ENCODE measurements at places on chromosomes 2 and 18.
A peak's percentile ranks its signal among the peaks of the same experiment; 100 is the strongest.

GRCh38 chr2:230447036-230447435 lies 31.0 kb downstream of the SP100 start:
- no peak for DNase-seq

GRCh38 chr2:207801259-207801658 lies 31.6 kb upstream of the FZD5 start:
- no peak for DNase-seq

DNA sequence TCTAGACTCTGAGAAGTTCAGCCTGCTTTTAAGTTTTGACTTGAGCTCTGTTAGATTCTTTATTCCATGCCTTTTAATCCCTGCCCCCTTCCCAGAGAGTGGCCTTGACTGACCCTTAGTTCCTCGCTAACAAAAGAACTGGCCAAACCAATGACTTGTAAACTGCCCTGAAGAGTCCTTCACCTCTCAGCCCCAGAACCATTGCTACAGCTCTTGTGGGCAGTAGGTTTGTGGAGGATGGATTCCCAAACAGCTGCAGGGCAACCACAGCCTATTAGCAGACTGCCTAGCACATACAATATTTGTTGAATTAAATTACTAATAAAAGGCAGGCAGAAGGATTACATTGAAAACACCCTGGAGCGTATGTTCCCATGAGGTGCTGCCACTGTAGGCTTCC lies 163.9 kb downstream of the MAIP1 start:
- no peak for DNase-seq

GRCh38 chr2:8303322-8303832 lies 378.5 kb upstream of the ID2 start:
- DNase-seq = peak; percentile 85

- no peak for DNase-seq
Observed at GRCh38 chr2:171319164-171319810, 114.5 kb downstream of the METTL8 start.

- DNase-seq = no peak
Observed at GRCh38 chr2:173462892-173463840, 108.5 kb downstream of the CDCA7 start.

DNA sequence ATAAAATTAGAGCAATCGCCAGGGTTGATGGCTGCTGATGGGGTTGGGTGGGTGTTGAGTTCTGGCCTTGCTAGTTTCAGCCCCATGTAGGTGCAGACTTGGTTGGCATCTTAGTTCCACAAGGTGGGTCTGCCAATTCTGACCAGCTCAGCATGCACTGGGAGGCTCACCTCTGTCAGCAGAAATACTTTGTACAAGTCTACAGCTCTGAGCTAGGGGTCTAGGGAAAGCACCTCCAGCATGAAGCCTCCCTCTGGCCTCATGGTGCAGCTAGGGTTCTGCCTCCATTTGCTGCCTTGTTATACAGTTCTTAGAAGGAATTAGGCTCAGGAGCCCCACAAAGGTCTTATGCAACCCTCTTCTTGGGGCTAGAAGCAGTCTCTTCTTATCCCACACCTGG lies 278.9 kb upstream of the HDAC4 start:
- DNase-seq = no peak

Measured in KG1 (cell line).